Fibroblast of gingiva (primary cell): ENCODE measurements at places on chromosomes 12 and 14.
A peak's percentile ranks its signal among the peaks of the same experiment; 100 is the strongest.

- DNase-seq, result peak; percentile 55
Observed at GRCh38 chr14:71021347-71022011, 114.2 kb downstream of the PCNX1 start.

DNA sequence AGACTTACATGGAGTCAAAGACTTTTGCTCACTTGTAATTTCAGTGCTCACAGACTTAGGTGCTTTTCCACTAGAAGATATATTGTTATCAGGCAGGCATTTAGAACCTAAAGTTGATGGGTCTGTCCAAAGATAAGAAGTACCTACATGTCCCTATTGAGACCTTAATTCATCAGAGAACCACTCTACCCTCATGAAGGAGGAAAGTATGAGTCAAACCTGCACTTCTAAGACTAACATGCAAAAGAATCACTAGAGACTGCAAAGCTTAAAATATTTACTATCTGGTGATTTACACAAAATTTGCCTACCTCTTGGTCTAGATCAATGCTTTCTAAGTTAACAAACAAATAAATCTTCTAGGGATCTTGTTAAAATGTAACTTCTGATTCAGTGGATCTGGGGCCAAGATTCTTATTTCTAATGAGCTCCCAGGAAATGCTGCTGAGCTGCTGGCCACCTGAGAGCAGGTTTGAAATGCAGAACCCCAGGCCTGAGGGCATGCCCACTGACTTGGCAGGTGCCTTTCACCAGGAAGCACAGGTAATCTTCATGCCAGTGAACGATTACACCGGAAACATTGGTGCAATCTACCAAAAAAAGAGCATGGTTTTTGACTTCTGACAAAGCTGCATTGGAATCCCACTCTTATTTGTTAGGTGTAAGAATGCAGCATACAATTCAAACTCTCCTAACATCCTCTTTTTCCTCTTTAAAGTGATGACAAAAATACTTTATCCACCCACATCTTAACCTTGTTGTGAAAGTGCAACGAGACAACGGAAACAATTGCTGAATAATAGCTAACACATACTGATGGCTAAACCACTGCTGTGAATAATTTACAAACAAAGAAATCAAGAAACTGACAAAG lies 214.2 kb downstream of the ADAMTS20 start:
- DNase-seq, result no peak

GRCh38 chr14:75044752-75045151 lies 6.5 kb downstream of the MLH3 start:
- no peak for DNase-seq

DNA sequence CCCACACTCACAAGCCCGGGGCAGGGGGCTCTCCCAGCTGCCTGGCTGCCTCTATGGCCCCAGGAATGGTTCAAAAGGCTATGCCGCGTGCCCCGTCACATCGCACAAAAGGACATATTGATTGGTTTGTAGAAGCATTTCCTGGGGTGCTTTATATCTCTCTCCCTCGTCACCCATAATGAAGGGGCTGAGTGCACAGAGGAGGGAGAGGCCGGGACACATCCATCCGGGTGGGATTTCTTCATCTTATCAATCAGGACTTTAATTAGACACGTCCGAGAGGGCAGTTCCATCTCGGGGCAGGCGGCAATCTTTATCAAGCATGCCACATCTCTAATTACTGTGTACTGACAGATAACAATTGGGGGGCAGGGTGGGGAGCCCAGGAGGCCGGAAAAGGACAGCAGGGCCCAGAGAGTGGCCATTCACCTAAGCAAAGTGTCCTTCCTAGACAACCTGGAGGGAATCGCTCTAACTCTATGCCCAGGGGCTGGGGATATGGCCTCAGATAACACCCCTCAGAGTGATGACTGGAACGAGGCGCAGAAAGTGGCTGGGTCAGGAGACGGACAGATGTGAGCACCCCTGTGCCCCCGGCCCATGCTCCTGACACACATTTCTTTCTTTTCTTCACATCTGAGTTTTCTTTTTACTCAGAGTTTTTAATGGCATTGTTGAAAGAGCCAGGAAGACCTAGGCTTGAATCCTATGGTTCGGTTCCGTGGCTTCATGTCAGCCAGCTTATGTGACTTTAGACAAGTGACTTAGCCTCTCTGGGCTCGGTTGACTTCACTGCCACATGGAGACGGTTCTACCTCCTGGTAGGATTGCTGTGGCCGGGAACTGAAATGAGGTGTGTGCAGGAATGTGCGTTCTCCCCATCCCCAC lies 36.0 kb upstream of the ESRRB start:
- DNase-seq, result no peak

GRCh38 chr14:29465095-29465494 lies 462.6 kb downstream of the PRKD1 start:
- DNase-seq, result no peak

- no peak for DNase-seq
Observed at GRCh38 chr14:77470224-77470870, 12.5 kb downstream of the AHSA1 start.

GRCh38 chr12:19234981-19235871 lies 105.7 kb downstream of the PLEKHA5 start:
- DNase-seq, result peak; percentile 50

DNA sequence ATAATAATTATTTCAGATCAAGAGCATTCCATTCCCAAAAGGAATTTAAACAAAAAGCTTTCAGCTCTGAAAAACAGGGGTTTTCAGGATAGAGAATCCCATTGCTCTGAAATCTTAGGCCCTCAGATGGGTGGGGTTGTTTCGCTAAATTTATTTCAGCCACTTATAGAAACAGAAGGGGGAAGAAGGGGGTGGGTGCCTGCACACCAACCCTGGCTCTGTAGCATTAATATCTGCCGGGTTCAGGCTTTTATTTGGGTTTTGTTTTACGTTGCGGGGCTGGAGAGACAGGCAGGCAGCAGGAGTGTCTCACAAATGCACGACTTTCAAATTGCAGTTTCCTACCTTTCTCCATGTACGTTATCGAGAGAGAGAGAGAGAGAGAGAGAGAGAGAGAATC lies 12.5 kb upstream of the ZFP36L1 start:
- no peak for DNase-seq

- DNase-seq, result no peak
Observed at GRCh38 chr14:94612580-94613554, 676 bp downstream of the SERPINA3 start.

DNA sequence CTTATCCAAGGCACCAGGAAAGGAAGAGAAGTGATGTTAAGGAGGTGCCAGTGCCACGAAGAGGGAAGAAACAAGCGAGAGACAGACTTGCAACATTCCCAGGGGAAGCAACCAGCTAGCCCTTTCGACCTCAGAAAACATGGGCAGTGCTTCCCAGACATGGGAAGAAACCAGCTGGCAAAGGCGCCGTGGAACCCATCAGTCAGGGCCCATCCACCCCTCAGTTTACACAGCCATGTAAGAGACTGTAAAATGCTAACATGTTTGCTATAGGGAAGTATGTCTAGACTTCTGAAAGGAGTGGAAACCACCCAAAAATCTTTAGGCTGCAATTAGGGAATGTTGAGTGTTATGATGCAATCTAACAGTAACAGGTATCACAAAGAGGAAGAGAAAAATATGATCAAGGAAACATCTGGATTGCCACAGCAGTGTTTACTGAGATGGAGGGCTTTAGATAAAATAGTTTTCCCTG lies 26.3 kb downstream of the ANAPC5 start:
- DNase-seq, result no peak

DNA sequence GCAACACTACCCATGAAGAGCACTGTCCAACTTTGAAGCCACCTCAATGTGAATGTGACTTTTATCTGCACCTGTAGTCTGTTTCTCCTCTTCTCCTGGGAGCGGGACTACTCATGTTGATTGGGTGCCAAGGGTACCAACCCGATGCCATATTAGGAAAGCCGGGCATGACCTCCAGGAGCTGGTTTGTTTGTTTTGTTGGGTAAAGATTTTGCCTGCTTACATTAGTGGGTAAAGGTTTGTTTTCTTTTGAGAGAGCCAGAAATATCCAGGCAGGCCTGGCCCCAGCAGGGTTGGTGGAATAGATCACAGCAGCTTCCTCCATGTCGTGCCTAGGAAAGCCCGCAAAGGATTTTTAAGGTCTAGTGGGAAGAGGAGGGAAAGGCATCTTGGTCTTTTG lies 19.7 kb upstream of the ITPK1 start:
- DNase-seq, result no peak

DNA sequence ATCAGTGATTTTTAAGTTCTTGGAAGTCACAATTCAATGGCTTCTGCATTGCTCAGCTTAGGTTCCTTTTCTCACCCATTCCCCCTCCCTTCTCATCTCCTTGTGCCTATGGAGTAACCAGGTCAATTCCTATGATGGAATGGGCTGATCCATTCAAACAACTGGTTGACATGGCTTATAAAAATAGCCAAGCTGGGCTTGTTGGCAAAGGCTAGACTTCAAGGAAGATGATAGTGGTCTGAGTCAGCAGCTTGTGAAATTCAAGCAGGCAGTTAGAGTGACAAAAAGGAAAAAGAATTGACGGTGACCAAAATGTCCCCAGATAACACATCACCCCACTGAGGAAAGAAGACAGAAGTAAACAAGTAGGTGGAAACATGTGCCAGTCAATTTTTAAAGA lies 119.9 kb upstream of the PCED1B start:
- DNase-seq, result peak; percentile 88

- no peak for DNase-seq
Observed at GRCh38 chr12:43290836-43291235, 261.2 kb downstream of the ADAMTS20 start.

DNA sequence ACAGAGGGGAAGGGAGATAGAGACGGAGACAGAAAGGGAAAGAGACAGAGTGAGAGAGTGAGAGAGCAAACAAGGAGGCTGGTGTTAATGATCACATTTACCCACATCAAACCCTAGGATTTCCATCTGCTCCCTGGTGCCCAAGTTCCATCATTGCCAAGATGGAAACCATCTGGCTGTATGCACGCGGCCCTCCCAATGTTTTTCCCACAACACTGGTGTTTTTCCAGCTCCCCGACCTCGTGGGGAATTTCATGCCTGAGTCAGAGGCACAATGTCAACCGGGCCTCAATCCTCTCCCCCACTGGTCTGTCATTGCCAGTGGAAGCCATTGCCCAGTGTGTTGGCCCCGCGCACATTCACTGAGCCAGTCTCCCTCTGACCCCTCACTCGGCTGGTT lies 19.9 kb upstream of the BDKRB2 start:
- peak; percentile 53 for DNase-seq

DNA sequence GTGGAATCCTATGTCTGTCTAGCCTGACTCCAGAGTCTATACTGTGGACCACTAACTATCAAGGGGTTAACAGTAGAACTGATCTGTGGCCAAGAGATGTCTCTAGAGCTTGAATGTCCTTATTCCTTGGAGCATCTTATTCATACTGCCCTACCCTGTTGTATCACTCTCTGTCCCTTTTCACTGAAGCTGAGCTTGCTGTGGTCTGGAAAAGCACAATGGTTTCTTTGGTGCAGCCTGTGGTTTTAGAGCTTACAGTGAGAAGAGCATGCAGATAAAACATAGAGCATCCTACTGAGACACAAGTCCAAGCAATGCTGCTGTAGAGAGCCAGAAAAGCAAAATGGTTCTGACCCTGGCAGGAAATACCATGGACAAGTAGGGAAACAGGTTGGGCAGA lies 367.0 kb upstream of the ATP2B1 start:
- DNase-seq, result no peak

- no peak for DNase-seq
Observed at GRCh38 chr14:86521031-86521730, 991.2 kb downstream of the FLRT2 start.

DNA sequence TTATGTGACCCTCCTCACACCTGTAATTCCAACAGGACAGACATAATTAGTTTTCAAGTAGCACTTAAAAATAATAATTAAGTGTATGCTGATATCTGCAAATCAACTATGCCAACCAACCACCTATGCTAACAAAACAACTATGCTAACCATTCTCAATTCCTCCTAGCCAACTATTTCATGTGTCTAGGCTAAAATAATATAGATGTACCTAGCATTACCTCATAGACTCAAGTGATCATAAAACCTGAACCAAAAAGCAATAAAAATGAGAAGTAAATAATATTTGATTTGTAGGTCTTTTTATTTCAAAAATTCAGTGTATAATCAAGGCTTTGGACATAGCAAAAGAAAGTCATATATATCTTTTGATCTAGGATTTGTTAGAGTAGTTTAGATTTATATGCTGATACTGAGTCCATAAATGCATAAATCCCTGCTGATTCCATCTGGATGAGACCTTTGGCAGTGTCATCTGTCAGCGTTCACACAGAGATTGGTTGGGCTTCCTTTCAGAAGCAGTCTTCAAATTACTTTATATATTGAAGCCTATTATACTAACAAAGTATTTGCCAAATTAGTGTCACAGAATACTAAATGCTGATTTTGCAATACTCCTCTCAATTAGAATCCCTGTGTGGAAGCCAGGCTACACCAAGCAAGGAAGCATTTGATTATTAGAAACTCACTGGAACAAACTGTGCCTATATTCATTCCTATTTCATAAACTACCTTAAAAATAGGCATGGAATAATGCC lies 101.4 kb upstream of the PPM1H start:
- no peak for DNase-seq

DNA sequence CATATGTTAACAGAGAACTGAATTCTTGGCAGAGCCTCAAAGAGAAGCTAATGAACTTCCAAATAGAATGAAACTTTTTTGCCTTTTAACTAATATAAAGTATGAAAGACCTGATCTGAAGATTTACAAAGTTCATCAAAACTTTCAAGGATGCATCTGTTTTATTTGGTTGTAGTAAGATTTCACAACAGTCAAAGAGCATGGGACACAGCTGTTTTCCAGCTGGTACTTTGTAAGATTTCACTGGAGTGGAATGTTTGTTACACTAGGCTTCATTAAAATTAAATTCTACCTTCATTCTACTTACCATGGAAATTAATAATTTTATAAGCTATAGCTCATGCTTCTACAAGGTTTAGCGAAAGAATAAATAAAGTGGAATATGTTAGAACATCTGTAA lies 351.2 kb downstream of the SLC6A15 start:
- DNase-seq, result peak; percentile 36

DNA sequence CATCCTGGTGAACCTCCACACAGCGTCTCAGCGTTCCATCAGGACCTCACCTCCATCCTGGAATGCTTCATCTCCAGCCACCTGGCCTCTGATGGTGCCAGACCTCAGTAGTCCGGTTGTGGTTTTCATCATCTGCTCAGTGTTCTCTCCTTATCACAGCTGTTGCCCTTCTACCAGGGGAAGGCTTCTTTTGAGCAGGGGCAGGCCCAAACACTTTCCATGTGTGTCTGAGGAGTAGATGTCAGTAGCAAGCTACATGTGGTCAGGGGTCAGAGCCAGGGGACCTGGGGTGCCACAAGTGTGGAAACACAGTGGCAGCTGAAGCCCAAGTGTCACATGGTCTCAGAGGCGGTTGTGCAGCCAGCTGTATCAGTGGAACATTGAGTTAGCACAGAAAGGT lies 30.2 kb upstream of the FGD4 start:
- DNase-seq, result no peak

GRCh38 chr12:6639151-6639801 lies 3.5 kb upstream of the LPAR5 start:
- DNase-seq, result no peak

GRCh38 chr12:77830583-77831351 lies at the start of gene NAV3:
TSS of gene NAV3 (plus strand) at chr12:77830894. CDS start at chr12:77831462, 568 bp downstream.
- DNase-seq, result peak; percentile 21
